ENCODE measurements at places on chromosomes 16 and 17. TPM values are rescaled to one million over a fixed set of nuclear protein-coding genes. Genes with fewer than 3 reads are reported as not detected.

DNA sequence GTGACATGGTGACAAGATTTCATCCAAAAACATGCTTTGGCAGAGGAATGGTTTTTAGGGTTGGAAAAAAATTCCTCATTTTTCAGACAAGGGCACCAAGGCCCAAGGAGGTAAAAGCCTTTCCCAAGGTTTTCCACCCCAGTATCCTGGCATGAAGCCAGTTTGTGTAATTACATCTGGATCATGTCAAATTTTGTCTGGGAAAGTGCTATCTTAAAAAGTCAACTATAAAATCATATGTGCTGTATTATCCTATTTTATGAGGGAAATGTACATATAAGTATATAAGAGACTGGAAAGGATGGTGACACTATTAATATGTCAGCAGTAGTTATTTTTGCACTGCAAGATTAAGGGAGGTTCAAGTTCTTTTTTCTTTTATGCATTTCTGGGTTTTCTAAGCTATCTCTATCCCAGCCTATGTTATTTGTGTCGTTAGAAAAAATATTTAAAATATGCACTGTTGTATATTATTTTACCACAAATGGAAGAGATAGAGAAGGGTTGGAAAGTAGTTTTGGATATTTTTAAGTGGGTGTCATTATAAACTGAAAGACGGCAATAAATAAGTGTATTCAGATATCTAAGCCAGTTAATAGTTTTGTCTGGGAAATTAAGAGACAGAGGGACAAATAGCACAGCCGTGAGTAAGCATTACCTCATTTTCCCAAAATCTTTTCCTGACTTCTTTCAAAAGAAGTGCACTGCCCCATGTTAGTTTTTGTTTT is 13.5 kb upstream of the FBXO47 start:
- no peak for DNase-seq

- DNase-seq, result no peak
Observed at GRCh38 chr17:32142857-32143526, 690 bp downstream of the RHOT1 start.

GRCh38 chr17:78993981-78994671 is 14.4 kb upstream of the LGALS3BP start:
- DNase-seq, result no peak

- DNase-seq, result no peak
Observed at GRCh38 chr17:13283606-13284005, 265.8 kb upstream of the ELAC2 start.

DNA sequence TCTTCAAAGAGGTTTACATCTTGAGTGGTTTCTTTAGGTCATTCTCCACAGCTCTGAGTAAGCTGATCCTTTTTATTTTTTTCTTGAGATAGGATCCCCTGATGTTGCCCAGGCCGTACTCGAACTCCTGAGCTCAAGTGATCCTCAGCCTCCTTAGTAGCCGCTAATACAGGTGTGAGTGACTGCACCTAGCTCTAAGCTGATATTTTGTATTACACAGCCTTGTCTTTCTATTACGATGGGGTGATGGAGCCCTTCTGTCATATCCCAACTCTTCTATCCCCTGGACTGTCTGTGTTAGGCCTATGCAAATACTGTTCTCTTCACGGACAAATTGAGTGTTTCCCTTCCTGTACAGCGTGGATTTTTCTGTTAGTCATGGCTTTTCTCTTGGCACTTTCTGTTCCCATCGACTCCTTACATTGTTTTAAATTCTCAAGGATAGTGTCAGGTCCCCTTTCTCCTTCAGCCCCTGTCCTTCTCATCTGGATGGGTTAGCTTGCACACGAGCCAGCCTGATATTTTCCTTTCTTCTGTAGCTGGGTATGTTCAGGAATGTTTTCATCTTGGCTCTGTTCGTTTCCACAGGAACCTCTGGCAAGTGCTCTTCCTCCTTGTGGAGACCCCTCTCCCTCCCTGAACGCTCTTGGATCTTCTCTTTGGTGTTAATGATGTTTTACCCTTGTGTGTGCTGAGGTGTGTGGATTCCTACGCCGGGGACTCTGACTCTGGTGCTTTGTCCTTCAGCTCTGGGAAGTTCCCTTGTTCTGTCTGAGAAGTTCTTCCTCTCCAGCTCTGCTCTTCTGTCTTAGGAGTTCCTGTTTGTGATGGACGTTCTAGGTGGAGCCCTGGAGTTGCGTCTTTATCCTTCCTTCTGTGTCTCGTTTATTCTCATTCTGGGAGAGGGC is 2.3 kb downstream of the BANP start:
- DNase-seq, result no peak

DNA sequence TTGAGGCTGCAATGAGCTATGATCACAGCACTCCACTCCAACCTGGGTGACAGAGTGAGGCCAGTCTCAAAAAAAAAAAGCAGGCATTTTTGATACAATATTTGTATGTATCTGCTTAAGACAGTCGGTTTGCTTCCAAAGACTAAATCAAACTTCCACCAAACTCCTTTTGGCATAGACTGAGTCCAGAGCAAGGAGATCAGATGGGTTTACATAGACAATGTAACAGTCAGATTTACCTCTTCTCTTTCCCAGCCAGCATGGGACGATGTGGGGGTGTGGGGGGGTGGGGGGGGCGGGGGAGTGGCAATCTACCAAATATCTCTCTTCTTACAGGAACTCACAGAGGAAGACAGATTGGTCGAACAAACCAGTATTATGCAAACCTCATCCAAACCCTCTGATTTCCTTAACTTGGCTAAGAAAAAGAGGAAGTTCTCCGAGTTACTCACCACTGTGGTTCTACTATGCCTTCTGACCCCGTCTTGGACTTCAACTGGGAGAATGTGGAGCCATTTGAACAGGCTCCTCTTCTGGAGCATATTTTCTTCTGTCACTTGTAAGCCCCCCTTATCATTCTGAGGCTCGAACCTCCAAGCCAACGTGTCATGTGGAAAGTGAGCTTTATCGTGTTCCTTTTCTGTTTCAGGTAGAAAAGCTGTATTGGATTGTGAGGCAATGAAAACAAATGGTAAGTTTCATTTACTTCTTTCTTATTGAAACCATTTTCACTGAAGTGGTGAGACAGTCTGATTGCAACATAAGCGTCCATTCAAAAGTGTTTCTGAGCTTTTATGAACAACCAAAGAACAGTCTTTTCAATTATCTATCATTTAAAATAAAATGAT is at the start of gene MILR1:
Gene MILR1 (plus strand): TSS at position 451 of the 848 bp plus-strand sequence. CDS start 54 bp downstream, at position 505.
- no peak for DNase-seq

- DNase-seq, result no peak
Observed at GRCh38 chr16:88608076-88608475, 30.3 kb upstream of the IL17C start.

DNA sequence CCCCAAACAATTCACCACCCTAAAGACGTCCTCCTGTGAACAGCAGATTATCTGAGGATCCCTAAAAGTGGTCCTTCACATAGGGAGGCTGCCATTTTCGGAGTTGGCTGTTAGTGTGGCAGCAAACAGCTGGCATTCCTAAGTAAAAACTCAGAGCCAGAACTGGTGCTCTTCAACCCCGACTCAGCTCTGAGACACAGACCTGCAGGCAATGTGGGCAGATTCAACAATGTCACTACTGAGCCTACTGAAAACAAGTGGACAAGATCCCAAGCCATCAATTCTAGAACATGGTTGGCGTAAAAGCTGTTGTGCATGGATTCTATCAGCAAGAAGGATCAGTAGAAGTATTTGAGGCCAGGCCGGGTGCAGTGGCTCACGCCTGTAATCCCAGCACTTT is 247.2 kb downstream of the NTN1 start:
- DNase-seq, result no peak

GRCh38 chr16:71628810-71629209 is 2.8 kb downstream of the MARVELD3 start:
- DNase-seq, result no peak

GRCh38 chr16:63960321-63960720 is 1161.5 kb downstream of the CDH11 start:
- no peak for DNase-seq

GRCh38 chr16:78690510-78690909 is 591.1 kb downstream of the WWOX start:
- DNase-seq, result no peak

- no peak for DNase-seq
Observed at GRCh38 chr16:50479771-50480170, 68.4 kb upstream of the NKD1 start.

GRCh38 chr16:66911112-66911511 is 7.6 kb downstream of the CDH16 start:
- no peak for DNase-seq

GRCh38 chr17:49589577-49589927 is 13.9 kb downstream of the NXPH3 start:
- no peak for DNase-seq

- no peak for DNase-seq
Observed at GRCh38 chr17:10107316-10108165, 90.9 kb downstream of the GAS7 start.

GRCh38 chr16:30091474-30092372 is at the start of gene TBX6:
TBX6 (minus strand) TSS chr16:30091924; CDS start chr16:30091193, 731 bp downstream.
- peak; percentile 85 for DNase-seq

DNA sequence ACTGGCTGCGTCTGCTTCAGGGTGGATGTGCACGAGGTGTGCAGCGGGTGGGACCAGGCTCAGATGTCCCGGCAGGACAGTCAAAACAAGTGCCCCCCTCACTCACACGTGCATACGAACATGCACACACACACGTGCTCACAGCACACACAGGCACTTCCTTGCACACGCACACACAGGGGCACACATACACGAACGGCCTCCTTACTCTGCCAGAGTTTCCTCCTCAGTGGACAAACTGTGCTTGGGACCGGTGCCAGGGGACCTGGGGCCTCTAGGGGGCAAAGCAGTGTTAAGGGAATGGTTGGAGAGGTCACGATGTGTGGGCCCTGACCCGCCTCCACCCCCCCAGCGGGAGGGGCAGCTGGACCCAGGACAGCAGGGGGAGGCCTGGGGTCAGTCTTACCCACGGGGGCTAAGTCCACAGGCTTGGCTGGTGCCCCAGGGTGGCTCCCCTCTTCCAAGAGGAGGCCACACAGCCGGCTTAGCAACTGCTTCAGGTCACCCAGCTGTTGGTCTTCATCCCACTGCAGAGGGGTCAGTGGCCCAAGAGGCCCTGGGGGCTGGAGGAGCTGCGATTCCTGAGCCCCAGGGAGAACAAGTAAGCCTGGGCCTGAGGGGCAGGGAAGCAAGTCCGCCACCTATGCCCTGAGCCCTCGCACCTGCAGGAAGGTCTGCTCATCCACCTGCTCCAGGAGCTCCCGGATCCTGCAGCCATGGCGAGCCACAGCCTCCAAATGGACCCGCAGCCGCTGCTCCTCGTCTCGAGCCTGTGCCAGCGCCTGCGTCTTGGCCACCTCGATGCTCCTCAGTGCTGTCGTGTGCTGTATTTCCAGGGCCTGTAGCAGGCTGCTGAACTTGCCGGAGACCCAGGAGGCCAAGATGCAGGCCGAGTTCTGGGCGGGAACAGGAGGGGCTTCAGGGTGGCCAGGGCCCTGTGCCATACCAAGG is 4.9 kb downstream of the TRIM65 start:
- no peak for DNase-seq

DNA sequence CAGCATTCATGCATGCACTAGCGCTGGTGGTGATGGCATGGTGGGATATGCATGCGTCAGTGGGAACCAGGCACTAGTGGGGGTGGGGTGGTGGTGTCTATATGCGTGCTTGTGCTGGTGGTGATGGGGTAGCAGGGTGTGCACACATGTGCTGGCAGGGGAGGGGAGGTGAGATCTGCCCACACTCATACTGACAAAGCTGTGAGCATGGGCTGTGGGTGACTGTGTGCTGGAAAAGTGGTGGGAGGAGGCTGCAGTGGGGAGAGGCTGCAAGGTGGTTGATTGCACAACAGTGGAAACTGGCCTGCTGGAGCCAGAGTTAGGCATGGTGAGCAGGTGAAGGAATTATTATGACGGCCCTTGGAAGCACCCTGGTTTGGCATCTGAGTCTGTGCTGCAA is 31.3 kb upstream of the TEKT1 start:
- DNase-seq, result no peak

- DNase-seq, result peak; percentile 39
Observed at GRCh38 chr17:81489012-81489997, 23.3 kb downstream of the ACTG1 start.

GRCh38 chr16:17566075-17566474 is 95.3 kb upstream of the XYLT1 start:
- no peak for DNase-seq

GRCh38 chr17:79028496-79029326 is 4.7 kb downstream of the C1QTNF1 start:
- no peak for DNase-seq

GRCh38 chr17:49585422-49586027 is 9.9 kb downstream of the NXPH3 start:
- DNase-seq, result no peak

DNA sequence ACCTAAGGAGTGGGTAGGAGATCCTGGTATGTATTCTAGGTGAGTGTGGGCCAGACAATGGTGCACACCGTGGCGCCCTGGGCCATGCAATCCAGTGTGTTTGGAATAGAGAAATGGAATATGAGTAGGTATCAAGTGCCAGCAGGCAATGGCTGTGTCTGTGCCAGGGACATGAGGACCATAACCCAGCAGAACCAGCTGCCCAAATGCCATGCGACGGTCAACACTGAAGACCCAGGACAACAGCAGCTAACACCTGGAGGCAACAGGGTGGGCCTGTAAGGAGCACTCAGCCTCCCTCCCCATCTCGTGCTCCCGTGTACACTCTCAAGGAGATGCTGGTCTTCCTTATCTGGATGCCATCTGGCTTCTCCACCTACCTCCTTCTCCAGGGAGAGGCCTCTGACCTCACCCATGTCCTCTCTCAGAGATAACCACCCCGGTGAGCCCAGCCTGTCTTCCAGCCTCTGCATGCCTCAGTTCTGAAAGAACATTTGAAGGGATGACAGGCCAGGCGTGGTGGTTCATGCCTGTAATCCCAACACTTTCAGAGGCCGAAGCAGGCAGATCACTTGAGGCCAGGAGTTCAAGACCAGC is 750 bp upstream of the GSDMB start:
- DNase-seq, result no peak

- no peak for DNase-seq
Observed at GRCh38 chr16:19771796-19772195, 53.7 kb downstream of the IQCK start.

Gene FKBP10
- total RNA-seq, result 97.2 TPM

Gene NPIPB13
- total RNA-seq, result 1.6 TPM

Gene SOX8
- 6.8 TPM for total RNA-seq

Gene GALNS
- total RNA-seq, result 18.1 TPM

Gene AATK
- 2.8 TPM for total RNA-seq

Gene HS3ST3B1
- 5.3 TPM for total RNA-seq

Gene ZNF200
- total RNA-seq, result 5.6 TPM

Gene HIGD1B
- total RNA-seq, result 1.2 TPM
